NCI-H1105 treated with DMSO at 0.1 percent for 48 hours (cell line): ENCODE measurements at places on chromosomes 2 and 18.

GRCh38 chr2:37720533-37721200 is 49.2 kb upstream of the CDC42EP3 start:
- DNase-seq: no peak

DNA sequence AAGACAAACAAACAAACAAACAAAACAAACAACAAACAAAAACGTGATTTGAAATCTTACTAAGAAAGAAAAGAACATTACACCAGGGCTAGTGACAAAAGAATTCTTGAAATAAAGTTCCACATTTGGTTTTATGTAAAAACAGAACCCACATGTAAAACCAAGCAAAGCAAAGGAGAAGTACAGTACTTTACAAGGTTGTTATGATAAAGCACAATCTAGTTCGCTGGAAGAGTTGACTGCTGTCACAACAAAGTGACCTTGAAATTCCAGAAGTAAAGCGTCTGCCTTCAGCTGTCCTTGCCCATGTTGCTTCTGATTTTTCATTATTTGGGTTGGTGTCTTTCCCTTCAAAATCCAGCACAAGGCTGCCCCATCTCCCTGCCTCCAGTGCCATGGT is 94.8 kb upstream of the CYRIA start:
- DNase-seq: no peak

- no peak for DNase-seq
These were observed 77.6 kb upstream of the OTOF start for GRCh38 chr2:26555246-26556133.

DNA sequence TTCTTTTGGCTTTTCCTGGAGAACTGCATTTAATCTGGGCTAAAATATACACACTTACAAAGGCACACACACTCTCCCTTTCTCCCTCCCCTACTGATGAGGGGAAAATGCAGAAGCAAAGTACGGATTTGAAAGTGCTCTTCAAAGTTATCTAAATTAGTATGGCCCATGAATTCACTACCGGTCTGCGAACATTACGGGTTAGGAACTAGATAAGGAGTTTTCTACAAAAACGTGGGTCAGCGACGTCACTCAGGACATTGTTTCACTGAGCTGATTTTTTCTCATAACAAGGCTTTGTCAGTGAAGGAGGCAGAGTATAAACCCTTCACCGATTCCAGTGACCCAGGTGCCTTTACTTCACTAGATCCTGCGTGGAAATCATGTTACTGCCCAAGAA is 47.3 kb downstream of the COA5 start:
- no peak for DNase-seq

GRCh38 chr2:128543646-128544045 is 225.0 kb upstream of the HS6ST1 start:
- no peak for DNase-seq

- DNase-seq: no peak
These were observed 181.9 kb upstream of the DTNA start for GRCh38 chr18:34528177-34528576.

DNA sequence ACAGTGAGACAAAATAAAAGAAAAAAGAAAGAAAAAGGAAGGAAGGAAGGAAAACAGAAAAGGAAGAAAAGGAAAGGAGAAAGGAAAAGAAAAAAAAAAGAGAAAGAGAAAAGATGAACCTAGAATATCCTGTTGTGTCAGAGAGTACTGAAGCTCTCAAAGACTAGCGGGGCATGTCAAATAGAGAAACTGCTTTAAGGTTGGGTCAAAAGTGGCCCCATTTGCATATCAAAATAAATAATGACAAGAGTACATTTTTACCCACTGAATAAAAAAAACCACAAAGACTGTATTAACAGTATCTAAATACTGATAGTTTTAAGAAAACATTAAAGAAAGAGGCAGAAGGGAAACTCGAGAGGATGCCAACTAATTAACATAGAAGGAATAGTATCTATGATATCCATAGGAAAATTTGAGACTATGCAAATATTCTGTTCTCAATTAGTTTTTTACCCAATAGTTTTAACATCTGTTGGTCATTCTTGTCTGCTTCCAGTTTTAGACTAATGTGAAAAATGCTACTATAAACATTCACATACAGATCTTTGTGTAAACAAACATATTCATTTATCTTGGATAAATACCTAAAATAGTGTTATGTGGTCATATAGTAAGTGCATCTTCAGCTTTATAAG is 53.2 kb downstream of the SFXN5 start:
- DNase-seq: no peak

- no peak for DNase-seq
These were observed 25.2 kb upstream of the CASP10 start for GRCh38 chr2:201157694-201158093.
